ENCODE measurements at places on chromosomes 16 and 17.

DNA sequence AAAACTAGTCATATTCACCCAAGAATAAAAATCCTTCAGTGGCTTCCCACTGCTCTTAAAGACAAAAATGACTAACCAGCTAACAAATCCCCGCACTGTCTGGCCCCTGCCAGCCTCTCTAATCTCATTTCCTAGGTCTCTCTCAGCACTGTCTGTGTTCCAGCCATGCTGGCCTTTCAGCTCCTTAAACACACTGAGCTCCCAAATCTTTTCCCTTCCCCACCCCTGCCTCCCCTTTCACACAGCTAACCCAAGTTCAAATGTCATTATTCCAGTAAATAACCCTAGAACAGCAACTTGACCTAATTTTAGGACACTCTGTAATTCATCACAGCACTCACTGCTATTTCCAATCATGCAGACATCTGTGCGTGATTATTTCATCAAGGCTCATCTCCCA lies 7.8 kb downstream of the SHCBP1 start:
- no peak for DNase-seq

DNA sequence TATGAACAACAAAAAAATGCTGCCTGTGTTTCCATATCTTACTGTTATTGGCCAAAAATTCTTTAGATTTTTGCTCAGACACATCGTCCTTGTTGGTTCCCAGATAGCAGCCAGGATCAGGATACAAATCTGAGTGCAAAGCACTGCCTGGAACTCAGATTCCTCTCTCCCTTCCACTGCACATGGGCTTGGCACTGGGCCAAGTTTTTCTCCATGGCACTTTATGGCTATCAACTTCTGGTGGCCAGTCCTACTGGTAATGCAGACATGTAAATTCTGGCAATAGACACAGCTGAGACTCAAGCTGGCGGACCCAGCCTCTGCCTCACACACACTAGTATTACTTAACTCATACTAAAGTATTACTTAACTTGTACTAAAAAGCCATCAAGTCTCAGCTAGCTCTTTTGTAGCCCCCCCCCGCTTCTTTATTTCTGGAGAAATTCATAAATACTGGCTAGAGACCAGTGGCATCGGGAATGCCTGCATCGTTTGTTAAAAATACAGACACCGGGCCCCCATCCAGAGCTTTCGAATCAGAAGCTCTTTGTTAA lies 181.2 kb upstream of the COX10 start:
- DNase-seq, result no peak

DNA sequence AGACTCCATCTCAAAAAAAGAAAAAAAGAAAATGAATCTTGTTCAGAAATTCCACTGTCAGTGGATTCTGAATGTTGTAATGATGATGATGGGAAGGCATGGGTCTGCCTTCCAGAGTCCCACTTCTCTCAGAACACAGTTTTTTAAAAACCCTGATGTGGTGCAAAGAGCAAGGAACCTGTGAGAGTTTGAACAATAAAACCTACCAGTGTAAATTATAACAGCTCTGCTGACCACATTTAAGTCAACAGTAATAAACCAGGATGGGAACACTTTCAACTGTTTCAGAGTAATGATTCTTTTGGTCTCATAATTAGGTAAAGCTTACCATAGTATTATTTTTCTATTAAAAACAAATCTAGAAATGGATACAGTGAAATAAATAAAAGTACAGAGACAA lies 99.0 kb downstream of the MYO1D start:
- DNase-seq, result no peak

GRCh38 chr16:85981826-85982562 lies 83.0 kb downstream of the IRF8 start:
- DNase-seq, result no peak

- no peak for DNase-seq
These were observed 23.4 kb downstream of the C17orf67 start for GRCh38 chr17:56810343-56810742.
